ENCODE measurements at places on chromosomes 6 and 20.

- no peak for DNase-seq
Measured at GRCh38 chr20:17417225-17417624, 114.0 kb downstream of the BFSP1 start.

DNA sequence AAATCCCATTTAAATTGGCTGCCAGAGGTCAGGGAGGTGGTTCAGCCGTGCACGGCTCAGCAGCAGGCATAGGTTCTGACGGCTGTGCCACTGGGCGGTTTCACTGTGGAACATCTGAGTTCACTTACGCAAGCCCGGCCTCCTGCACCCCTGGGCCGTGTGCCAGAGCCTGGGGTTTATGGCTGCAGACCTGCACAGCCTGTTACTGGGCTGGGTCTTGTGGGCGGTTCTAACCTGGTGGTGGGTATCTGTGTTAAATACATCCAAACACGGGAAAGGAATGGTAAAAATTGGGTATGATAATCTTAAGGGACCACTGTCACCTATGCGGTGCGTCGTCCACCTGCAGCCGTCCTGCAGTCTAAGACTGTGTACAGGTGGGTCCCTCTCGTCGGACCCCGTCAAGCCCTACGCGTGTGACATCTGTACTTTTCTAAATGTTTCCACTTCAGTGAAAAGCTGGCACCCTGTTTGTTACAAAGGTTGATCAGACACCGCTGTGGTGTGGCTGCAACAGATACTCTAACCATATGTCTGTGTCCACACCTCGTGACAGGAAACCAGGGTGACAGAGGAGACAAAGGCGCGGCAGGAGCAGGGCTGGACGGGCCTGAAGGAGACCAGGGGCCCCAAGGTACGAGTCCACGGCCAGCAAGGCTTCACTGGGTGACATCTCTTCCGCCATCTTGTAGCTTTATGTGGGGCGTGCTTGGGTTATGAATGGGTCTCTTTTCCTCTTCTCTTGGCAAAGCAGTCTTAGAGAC, 21.5 kb downstream of the COL9A3 start:
- DNase-seq: no peak

- DNase-seq: no peak
Measured at GRCh38 chr6:112218563-112218962, 35.8 kb downstream of the LAMA4 start.

DNA sequence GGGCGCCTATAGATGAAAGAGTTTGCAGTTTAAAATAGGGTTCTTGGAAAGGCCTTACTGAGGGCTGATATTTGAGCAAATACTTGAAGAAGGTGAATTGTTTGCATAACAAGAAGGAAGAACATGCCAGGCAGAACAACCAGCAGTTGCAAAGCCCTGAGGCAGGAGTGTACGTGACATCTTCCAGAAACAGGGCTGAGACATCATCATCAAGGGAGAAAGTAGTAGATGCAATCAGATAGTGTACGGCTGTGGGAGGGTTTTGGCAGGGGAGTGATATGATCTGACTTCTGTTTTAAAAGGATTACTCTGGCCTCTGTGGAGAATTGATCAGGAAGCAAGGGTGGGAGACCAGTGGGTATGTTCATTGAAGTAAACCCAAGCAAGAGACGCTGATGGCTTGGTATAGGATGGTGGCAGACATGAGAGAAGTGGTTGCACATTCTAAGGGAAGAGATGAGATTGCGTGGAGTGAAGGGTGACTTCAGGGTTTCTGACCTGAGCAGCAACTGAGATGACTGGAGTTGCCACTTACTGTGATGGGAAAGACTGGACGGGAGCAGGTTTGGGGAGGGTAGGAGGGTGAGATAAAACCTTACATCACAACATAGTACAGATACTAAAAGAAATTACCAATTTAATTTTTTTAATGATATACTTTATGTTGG, 28.8 kb downstream of the RIOK1 start:
- DNase-seq: no peak

DNA sequence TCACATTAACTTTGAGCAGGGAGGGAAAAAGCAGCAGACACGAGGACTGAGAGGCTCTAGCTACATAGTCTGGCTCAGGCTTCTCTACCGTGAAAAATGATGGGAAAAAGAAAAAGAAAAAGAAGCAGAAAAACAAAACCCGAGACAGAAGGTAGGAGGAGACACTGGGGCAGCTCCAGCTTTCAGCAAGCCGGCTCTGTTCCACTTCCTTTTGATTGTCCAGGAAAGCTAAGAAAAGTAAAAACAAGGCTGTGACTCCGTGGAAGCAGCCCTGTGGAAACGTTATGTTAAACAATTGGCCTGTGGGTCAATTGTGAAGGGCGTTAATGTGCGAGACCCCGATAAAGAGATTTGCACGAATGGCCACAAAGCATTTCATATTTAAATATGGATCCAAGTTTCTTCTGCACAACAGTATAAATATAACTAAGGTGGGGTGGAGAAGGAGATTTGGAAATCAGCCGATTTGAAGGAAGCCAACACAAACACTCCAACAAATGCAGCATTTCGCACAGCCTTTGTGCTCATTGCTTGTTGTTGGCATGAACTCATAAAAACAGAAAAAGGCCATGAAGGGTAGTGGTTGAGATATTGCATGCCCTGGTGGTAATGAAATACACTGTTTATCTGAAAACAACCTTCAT, 236.9 kb upstream of the JAG1 start:
- no peak for DNase-seq
